ENCODE measurements at places on chromosomes 16 and 17. TPM values are rescaled to one million over a fixed set of nuclear protein-coding genes. Genes with fewer than 3 reads are reported as not detected.
A peak's percentile ranks its signal among the peaks of the same experiment; 100 is the strongest.

The SLC13A2 gene
- not detected for polyA plus RNA-seq

The PKMYT1 gene
- not detected for polyA plus RNA-seq

The KRT40 gene
- not detected for polyA plus RNA-seq

The LPO gene
- 0.22 TPM for polyA plus RNA-seq

GRCh38 chr16:15539197-15539596 lies 103.8 kb downstream of the MARF1 start:
- H3K4me1 ChIP-seq: peaks cover 15% of the 10 kb centered on the region
- no peak overlapping the region for H3K4me3 ChIP-seq
- H3K27me3 ChIP-seq: peaks cover 8% of the 10 kb centered on the region
- no peak overlapping the region for H3K27ac ChIP-seq

- H3K4me1 ChIP-seq: no peaks in the 10 kb centered on the region
These were observed 300.5 kb upstream of the CCL2 start for GRCh38 chr17:33954597-33954996.

GRCh38 chr17:2363851-2364762 lies 26.8 kb downstream of the SGSM2 start:
- H3K27ac ChIP-seq: no peak overlapping the region
- no peak overlapping the region for H3K4me3 ChIP-seq
- H3K27me3 ChIP-seq: no peaks in the 10 kb centered on the region
- no peaks in the 10 kb centered on the region for H3K4me1 ChIP-seq
- DNase-seq: no peak

GRCh38 chr16:15466886-15467781 lies 32.7 kb downstream of the BMERB1 start:
- H3K4me1 ChIP-seq: no peaks in the 10 kb centered on the region
- H3K4me3 ChIP-seq: no peak overlapping the region
- no peak for DNase-seq
- H3K27me3 ChIP-seq: no peaks in the 10 kb centered on the region
- no peak overlapping the region for H3K27ac ChIP-seq

DNA sequence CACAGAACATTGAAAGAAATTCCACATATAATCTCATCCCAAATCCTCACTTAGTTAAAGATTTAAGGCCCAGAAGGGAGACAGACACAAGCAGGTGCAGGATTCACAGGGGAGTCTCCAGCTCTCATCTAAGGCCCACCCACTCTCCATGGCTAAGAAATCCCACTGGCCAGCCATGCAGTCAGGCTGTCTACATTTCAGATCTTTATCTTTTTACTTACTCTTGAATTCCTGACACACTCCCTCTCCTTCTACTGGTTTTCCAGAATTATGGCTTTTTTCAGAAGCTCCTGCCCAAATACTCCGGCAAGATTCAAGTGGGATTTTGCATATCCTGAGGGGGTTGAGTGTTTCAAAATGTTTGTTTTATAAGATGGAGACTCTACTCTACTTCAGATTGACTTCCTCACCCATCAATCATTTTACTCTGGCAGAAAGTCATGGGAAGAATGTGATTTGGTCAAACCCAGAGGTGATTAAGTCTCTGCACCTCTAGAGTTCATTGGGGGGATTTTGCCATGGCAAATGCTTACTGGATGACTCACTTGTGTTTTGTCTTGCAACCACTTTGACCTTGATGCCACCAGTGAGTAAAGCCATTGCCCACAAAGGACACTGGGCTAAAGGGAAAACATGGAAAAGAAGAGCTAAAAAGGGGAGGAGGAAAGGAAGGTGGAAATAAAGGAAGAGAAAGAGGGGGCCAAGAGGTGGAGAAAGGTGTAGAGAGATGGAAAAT lies 688.8 kb upstream of the SALL1 start:
- H3K36me3 ChIP-seq: no peaks in the 10 kb centered on the region
- no peaks in the 10 kb centered on the region for H3K4me1 ChIP-seq
- H3K4me3 ChIP-seq: no peak overlapping the region
- no peak for DNase-seq
- H3K27me3 ChIP-seq: peaks cover 3% of the 10 kb centered on the region
- no peak overlapping the region for H3K27ac ChIP-seq

GRCh38 chr16:64168371-64168770 lies 953.5 kb downstream of the CDH11 start:
- no peak overlapping the region for H3K27ac ChIP-seq
- H3K27me3 ChIP-seq: no peaks in the 10 kb centered on the region
- H3K4me3 ChIP-seq: no peak overlapping the region
- H3K4me1 ChIP-seq: no peaks in the 10 kb centered on the region
- DNase-seq: no peak

- no peak for DNase-seq
- no peaks in the 10 kb centered on the region for H3K36me3 ChIP-seq
- H3K27me3 ChIP-seq: no peaks in the 10 kb centered on the region
- H3K27ac ChIP-seq: no peak overlapping the region
- H3K4me3 ChIP-seq: no peak overlapping the region
These were observed 197.6 kb downstream of the CDH13 start for GRCh38 chr16:82824408-82824807.

DNA sequence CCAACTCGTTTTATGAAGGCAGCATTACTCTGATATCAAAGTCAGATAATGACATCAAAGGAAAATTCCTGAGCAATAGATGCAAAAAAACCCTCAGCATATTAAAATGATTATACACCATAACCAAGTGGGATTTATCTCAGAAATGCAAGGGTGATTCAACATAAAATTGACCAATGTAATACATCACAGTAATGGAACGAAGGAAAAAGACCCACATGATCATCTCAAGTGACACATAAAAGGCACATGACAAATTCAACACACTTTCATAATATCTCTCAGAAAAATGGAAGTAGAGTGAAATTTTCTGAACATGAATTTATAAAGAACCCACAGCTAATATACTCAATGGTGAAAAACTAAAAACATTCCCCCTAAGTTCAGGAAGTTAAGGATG lies 118.8 kb downstream of the ITFG1 start:
- peaks cover 36% of the 10 kb centered on the region for H3K4me1 ChIP-seq
- H3K27ac ChIP-seq: no peak overlapping the region
- no peak overlapping the region for H3K4me3 ChIP-seq
- peaks cover 27% of the 10 kb centered on the region for H3K36me3 ChIP-seq
- no peak for DNase-seq

DNA sequence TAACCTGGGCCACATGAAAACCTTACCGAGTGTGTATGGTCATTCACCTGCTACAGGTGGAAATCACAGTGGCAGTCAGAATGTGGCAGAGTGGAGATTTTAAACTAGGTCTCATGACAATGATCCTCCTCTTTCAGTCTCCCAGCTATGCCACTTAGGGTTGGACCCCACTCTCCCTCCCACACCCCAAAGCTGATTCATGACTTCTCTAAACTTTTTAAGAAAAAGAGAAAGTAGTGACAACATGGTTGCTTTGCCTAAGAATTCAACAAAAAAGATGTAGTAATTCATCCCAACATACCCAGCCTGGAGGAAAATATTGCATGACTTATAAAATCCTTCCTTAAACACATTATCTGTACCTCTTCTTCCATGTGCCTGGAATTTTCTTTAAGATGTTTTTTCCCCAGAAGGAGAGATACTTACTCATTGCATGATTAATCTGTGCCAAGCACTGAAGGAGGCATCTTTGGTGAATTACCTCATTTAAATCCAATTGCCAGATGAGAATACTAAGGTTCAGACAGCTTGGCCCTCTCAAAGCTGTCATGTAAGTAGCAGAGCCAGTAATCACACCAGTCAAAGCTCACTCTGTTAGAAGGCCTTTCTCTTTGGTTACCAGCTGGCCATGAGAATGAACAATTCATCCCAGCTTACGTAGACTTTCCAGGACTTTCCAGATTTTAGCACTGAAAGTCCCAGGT lies 119.9 kb downstream of the COPRS start:
- peaks cover 4% of the 10 kb centered on the region for H3K27me3 ChIP-seq
- DNase-seq: no peak
- no peaks in the 10 kb centered on the region for H3K4me1 ChIP-seq
- H3K27ac ChIP-seq: no peak overlapping the region
- no peaks in the 10 kb centered on the region for H3K36me3 ChIP-seq

DNA sequence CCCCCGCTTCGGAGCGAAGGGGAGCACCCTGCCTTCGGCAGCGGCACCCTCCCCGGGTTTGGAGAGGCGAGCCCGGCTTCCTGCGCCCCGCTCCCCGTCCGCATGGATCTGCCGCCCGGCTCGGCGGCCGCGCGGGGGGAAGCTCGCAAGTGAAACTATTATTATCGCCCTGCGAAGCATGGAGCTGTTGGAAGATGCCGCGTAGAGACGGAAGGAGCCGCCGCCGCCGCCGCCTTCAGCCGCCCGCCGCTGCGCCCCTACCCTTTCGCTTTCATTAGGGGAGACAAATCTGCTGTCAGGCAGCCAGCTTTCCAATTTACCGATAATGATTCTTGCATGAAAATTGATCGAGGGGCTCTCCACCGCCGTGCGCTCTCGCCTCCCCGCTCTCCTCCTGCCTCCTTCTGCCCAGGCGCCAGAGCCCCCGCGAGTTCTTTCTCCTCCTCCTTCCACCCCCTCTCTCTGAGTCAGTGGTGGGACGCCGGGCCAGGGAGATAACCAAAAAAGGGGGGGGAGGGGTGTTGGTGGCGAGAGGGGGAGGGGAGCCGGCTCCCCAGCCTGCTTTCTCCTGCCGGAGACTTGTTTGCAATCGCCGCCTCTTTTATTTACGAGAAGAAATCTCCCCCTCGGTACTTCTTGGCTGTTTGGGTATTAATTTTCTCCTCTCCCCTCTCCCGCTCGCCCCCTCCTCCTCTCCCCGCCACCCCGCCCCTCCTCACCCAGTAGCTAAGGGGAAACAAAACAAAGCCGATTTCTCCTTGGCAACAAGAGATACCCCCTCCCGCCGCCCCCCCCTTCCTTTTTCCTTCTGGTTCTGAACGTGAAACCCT lies 58.0 kb upstream of the GSE1 start:
- H3K4me3 ChIP-seq: peak overlapping the region; percentile 98
- peaks cover 47% of the 10 kb centered on the region for H3K4me1 ChIP-seq
- peak; percentile 83 for DNase-seq
- H3K36me3 ChIP-seq: no peaks in the 10 kb centered on the region

GRCh38 chr16:589658-590187 lies at the start of gene RAB40C:
Gene RAB40C (plus strand): TSS chr16:590066. CDS start chr16:590292, 226 bp downstream.
- peak; percentile 99 for DNase-seq
- H3K4me3 ChIP-seq: peak within 1 kb of the TSS; percentile 95
- peaks cover 15% of the 10 kb centered on the region for H3K27me3 ChIP-seq
- peaks cover 42% of the 10 kb centered on the region for H3K4me1 ChIP-seq

- H3K27ac ChIP-seq: peak overlapping the region; percentile 36
- H3K4me1 ChIP-seq: peaks cover 5% of the 10 kb centered on the region
- no peaks in the 10 kb centered on the region for H3K36me3 ChIP-seq
- H3K27me3 ChIP-seq: peaks cover 3% of the 10 kb centered on the region
- no peak overlapping the region for H3K4me3 ChIP-seq
- no peak for DNase-seq
These were observed 73.0 kb downstream of the KLHDC4 start for GRCh38 chr16:87692756-87693155.

- no peak for DNase-seq
- H3K4me3 ChIP-seq: no peak overlapping the region
- no peaks in the 10 kb centered on the region for H3K36me3 ChIP-seq
- no peaks in the 10 kb centered on the region for H3K27me3 ChIP-seq
- no peaks in the 10 kb centered on the region for H3K4me1 ChIP-seq
- no peak overlapping the region for H3K27ac ChIP-seq
These were observed 150.0 kb upstream of the RBFOX1 start for GRCh38 chr16:7182510-7183109.
